ENCODE measurements at places on chromosomes 6 and 20.

DNA sequence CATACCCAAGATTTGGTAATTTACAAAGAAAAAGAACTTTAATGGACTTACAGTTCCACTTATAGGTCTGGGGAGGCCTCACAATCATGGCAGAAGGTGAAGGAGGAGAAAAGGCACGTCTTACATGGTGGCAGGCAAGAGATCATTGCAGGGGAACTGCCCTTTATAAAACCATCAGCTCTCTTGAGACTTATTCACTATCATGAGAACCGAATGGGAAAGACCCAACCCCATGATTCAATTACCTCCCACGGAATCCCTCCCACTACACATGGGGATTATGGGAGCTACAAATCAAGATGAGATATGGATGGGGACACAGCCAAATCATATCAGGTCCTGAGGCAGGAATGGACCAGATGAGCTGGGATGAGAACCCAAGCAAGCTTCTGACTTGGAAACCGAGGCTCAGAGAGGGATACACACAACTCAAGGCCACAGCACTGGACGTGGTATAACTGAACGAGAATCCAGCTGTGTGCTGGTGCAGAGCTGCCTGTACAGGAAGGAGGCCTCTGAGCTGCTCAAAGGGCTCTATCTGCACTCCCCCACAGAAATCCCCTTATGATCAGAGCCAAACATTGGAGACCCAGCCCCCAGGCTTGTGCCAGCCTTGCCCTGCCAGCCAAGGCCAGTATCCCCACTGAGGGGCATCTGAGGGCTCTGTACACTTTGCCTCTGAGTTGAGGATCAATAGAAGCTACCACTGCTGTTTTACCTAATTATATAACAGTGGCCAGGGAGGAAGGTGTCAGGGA, 137.8 kb downstream of the CEBPB start:
- DNase-seq, result no peak

DNA sequence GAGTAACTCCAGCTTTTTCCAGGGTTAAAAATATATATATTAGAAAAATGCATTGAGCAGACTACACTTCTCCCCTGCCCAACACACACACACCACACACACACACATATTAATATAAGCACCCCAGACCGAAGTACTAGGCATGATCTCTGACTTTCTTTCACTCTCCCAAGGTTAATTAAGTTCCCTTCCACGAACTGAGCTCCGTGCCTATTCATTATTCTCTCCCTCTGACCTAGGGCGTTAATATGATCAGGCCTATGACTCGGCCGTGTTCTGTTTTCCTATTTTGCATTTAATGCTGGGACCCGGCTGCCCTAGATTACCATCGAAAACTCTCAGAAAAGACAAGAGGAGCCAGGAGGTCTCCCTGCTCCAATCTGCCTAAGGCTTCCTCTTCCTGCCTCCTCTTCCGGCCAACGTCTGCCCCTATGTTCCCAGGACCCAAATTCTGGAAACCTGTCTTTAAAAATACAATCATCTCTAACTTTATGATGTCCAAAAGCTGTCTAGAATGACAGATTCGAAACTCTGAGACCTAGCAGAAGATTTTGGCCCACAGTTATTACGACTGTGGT, 6.1 kb upstream of the POU3F2 start:
- DNase-seq, result no peak

- DNase-seq, result no peak
These were observed 293.6 kb upstream of the PRND start for GRCh38 chr20:4427940-4428586.

GRCh38 chr20:62772990-62773844, 23.1 kb upstream of the MRGBP start:
- DNase-seq, result no peak

DNA sequence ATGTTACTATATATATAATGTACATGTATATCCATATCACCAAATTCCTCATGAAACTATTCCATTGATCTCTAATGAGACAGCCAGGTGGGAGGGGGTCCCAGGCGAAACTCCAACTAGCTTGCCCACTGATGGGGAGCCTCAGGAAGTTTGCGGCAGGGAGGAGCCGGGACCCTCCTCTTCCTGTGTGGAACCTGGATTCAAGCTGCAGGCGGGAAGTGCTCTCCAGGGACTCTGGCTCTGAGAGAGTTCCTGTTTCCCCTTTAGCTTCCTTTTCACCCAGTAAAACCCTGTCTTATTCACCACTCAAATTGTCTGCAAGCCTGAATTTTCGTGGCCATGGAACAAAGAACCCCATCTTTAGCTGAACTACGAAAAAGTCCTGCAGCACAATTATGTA, 152.2 kb downstream of the OPN5 start:
- DNase-seq, result no peak

DNA sequence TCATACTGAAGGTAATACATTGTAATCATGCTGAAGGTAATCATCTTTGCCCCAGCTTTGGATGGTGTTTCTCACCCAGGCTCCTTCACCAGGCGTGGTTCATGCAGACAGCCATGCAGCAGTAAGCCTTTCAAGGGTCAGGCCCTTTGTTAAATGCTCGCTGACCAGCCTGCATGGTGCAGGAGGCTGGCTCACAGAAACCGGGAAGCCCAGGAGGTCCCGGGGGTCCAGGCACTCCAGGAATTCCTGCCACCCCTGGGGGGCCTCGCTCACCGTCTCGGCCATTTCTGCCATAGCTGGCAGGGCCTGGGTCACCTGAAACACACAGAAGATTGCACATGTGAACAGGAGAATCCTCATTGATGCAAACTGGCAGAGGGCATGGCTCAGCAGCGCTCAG, 86.1 kb downstream of the COL9A1 start:
- DNase-seq, result no peak

DNA sequence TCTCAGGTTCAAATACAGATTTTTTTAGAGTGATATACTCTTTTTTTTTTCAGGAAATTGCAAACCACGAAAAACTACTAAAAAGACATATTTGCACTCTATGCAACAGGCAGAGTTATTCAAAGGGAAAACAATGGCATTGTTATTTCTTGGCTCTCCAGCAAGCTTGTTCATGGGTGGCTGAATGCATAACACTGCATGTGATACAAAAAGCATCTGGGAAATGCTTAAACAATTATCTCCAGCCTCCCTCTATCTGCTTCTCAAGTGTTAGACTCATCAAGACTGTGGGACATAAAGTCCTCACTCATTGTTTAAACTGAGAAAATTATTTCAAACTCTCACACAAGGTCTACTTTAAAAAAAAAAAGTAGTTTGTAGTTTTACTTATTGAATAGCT, 7.3 kb upstream of the COL12A1 start:
- no peak for DNase-seq

GRCh38 chr6:21598674-21599023, 5.1 kb downstream of the SOX4 start:
- DNase-seq, result no peak

DNA sequence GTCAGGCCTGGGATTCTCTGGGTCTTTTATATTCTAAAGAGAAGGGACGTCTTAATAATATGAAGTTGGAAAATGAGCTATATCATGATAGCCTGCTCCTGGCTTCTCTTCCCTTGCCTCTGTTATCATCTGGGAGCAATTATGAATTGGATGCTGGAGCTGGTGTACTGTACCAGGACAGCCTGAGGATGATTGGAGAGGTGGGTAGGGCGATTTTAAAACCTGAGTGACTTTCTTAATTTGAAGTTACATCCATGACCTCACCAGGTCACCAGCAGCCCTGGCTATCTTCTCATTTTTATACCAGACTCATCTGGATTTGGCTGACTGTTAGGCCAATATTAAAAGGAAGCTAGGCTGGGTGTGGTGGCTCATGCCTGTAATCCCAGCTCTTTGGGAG, 317.6 kb downstream of the CLIC5 start:
- DNase-seq, result no peak

All from CD4-positive, alpha-beta T cell treated with Interleukin-6 at 100 ng/mL for 8 hours (primary cell).